ENCODE measurements at places on chromosomes 2 and 18.

DNA sequence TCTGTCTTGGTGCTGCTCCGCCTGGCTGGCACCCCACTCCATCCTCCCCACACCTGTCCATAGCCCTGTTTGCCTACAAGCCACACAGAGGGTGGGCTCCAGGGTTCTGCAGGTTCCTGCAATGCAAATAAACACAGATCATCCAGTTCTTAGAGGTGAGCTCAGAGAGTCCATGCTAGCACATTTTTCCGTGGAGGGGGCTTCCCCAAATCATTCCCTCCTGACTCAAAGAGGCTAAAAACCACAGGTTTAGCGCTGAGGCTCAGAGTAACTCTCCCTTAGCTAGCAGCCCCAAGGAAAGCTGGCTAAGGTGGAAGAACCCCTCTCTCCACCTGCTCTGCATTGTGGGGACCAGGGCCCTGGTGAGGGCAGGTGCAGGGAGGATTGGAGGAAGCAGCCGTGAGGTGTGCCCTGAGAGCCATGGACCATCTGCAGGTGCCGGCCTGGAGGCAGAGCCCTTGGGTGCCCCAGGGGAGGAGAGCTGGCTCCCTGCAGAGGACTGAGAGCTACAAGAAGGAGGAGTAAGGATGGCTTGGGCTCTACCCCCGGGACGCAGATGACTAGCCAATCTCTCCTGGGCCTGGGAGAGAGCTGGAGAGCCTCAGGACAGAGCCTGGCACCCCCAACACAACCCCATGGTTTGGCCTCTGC lies 23.8 kb upstream of the TEX44 start:
- DNase-seq, result no peak

- no peak for DNase-seq
Measured at GRCh38 chr2:101339266-101339880, 30.9 kb upstream of the RNF149 start.

- no peak for DNase-seq
Measured at GRCh38 chr18:58178511-58178910, 134.5 kb downstream of the NEDD4L start.

DNA sequence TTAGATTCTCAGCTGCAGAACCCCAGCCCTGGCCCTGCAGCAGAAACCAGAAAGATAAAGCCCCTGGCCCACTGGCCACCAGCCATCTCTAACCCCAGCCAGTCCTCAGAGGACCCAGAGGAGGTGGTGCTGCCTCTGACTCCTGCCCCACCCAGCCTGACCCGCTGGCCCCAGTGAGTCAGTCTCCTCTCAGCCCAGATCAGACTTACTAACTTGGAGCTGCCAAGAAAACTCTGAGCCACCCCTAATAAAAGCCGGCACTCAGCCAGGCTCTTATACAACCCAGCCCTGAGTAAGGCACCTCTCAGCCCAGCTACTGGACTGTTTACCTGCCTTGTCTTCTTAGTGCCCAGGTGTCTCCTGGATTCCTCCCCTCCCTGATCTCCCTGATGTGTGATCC lies 2.0 kb downstream of the SLC14A2 start:
- DNase-seq, result no peak

DNA sequence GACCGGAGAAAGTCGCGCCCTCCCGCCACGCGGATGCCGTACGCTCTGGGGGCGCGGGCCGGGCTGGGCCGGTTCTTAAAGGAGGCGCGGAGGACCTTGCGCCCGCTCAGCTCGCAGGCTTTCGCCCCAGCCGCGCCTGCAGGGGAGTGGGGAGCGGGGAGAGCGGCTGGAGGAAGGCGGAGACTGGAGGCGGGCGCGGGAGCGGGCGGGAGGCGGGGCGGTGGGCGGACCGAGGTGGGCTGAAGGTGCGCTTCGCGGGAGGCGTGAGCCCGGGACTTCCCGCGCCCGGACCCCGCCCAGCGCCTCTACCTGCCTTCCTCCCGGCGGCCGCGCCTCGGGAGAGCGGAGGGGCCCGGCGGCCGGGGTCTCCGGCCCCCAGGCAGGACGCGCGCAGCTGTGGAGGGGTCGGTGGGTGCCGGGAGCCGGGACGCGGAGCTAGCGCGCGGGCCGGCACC lies at the start of gene ADRA2B:
ADRA2B (minus strand) TSS at position 148 of the 455 bp plus-strand sequence. CDS start 422 bp downstream, outside the sequence.
- DNase-seq, result no peak

DNA sequence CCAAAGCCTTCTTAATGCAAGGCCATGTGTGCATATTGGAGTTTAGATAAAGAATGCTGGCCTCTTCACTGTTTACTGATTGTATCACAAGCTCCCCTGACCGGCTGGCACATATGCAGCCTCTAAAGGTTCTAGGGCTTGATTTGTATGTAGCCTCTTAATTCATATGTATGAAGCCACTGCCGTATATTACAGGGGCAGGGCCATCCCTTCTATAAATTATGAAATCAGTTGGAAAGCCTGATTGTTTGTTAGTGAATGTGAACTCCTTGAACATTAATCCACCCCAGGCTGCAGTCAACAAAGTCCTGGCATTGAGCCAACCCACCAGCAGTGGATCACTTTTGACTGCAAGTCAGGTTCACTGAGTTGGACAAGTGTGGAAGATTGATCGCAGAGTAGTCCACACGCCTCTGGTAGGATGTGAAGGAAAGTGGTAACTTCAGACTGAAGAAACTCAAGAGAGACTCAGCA lies 61.6 kb upstream of the PARD3B start:
- no peak for DNase-seq

DNA sequence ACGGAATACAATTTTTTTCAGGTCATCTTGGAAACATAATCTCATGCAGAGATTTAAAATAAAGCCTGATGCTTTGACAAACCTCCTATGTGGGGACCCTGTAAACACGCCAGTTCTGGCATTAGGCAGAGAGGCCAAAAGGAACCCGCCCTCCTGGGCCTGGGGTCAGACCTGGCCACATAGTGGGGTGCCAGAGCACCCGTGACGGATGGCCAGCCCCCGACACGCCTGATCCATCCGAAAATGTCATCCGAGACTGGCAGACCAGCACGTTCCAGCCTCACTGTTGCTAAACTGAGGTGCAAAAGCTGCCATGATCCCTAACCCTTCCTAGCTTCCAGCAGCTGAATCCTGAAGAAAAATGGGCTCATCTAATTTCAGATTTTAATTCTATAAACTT lies 222.6 kb upstream of the SALL3 start:
- DNase-seq, result no peak

- DNase-seq, result no peak
Measured at GRCh38 chr18:36757081-36757480, 71.7 kb downstream of the TPGS2 start.

GRCh38 chr2:100412881-100413321 lies 4.6 kb downstream of the CHST10 start:
- DNase-seq, result no peak

DNA sequence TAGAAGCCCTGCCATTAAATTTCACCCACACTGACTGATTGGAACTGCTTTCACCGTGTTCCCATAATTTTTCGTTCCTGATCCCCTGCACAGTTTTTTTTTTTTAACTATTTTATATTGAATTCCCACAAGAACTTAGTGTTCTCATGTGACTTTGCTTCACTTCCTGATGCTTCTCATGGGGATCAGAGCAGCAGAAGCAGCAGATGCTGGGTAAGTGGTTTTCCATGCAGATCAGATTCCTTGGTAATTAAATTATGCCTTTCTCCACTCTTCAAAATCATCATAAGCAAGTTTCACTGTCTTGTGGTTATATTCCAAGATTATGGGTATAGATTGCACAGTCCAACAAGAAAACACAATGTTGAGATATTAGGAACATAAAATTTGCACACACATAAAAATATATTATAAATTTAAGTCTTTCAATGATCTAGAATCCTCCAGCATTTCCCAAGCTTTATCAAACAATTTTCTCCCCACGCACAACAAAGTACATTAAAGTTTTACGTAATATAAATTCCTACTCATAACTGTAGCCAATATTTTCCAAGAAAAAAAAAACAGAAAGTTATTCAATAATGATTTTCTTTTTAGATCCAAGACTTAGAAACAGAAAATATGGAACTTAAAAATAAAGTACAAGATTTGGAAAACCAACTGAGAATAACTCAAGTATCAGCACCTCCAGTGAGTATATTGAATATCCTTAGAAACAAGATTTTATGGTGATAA lies 277.9 kb downstream of the GULP1 start:
- no peak for DNase-seq

GRCh38 chr2:231152800-231153557 lies 28.1 kb upstream of the HTR2B start:
- no peak for DNase-seq

- no peak for DNase-seq
Measured at GRCh38 chr2:45343251-45344017, 267.6 kb downstream of the SRBD1 start.

DNA sequence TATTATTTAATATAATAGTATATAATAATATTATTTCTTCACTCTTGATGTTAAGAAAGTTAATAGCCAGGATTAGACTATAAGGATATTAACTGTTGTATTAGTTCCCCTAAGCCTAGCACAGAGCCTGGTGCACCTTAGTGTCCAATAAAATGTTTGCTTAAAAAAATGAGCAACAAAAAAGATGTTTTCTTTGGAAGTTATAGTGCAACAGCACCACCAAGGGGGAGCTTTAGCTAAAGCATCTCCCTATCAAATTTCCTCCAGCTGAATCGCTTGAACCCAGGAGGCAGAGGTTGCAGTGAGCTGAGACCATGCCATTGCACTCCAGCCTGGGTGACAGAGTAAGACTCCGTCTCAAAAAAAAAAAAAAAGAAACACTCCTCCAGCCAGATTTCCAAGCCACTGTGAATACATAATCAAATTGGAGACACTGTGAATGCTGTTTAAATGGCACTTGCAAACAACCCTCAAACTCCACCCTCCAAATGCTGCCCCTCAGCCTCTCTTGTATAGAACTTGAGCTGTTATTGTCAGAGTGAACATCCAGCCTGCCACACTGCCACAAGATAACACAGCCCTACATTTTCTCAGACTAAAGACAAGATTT lies 221.9 kb downstream of the DYM start:
- DNase-seq, result no peak

DNA sequence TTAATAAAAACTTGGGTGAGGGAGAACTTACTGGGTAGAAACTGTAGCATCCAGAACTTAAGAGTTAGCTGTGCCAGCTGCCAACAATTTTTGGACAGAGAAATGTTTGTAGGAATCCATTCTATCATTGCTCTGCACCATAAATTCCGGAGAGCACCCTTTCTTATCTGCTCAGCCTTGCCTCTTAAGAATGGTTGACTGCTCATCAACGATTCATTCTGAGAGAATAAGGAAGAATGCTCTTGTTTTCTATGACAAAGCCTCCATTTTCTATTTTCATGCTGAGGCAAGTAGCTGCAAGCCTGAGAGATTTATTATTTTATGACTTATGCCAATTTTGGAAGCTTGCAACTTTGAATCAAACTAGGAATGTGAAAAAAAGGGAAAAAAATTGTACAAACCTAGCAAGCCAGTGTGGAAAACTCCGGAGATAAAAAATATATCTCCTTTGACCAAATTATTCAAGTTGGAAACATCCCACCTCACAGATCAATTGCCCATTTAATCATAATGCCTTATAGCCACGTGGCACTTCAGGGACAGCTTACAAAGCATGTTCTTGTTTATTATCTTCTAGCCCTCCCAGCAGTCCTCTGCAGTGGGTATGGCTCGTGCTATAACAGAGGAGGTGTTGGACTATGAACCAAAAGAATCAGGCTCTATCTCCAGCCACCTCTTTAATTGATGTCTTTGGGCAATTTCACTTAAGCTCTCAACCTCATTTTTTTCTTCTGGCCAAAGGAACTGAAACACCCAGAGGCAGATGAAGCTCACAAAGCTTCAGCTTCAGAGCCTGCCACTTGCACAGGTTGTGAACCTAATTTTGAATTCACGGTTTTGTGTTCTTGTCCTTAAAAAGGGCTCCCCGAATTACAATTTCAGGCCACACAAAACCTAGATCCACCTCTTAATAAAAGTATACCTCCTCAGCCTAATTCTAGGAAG lies 40.9 kb upstream of the ATL2 start:
- no peak for DNase-seq

DNA sequence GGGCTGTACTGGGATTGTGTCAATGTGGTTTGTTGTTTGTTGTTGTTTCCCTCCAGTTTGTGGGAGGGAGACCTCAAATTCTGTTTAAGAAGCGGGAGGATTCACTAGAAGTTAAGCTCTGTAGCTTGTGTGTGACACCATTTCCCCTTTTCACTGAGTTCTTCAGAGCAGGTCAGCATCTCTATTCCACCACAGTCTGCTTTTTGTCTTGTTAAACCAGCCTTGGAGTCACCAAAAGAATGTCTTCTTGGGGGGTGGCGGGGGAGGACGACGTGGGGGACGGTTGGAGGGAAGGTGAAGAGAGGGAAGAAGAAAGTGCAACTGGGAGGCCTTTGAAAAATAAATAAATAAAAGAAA lies 2.3 kb upstream of the BCL11A start:
- no peak for DNase-seq

DNA sequence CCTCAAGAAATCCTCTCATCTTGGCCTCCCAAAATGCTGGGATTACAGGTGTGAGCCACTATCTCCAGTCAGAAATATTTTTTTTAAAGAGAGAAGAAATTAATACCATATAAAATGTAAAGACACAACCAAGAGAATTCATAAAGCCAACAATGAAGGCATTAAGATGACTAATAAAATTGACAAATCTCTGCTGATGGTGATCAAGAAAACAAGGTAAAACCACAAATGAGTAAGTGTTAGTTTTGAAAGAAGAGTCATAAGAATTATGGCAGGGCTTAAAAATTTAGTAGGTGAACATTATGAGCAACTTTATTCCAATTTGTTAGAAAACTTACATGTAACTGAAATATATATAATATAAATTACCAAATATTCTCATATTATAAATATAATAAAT lies 752.8 kb upstream of the CELF4 start:
- DNase-seq, result no peak

- no peak for DNase-seq
Measured at GRCh38 chr2:234826681-234827080, 125.1 kb upstream of the SH3BP4 start.

DNA sequence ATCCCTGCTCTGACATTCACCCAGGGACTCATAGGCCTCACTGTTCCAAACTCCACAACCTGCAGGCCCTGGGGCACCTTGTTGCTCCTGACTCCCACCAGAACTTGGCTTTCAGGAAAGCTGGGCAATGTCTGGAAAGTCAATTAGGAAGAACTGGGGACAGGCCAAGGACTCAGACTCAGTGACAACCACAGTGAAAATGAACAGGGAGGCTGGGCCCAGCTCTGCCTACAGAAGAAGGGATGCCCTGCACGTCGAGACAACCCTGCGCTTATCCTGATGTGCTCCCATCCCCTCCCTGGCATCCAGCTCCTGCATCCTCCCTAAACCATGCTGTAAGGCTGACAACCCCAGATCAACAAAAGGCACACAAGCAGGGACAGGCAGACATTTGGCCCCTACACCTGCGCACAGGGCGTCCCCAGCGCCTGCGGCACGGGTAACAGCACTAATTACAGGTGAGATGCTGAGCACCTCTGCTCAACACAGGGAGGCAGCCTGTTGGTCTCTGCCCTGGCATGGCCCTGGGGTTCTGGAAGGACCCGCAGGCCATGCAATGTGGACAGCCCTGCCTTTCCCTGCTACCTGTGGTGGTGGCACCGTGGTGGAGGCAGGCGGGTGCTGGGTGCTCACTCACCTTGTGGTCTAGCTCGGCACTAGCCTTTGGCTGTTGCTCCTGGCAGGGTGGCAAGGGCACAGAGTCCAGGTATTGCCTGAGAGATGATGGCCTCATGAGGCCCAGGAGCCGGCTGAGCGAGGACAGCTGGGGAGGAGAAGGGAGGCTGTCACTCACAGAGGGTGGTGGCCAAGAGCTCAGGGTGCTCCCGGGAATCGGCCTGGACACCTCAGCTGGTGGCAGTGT lies 23.6 kb upstream of the SEMA4C start:
- DNase-seq, result no peak
